Stimulated activated CD8-positive, alpha-beta memory T cell treated with anti-CD3 and anti-CD28 coated beads, Interleukin-7, amount 100 ng/mL, for 4 hours (primary cell): ENCODE measurements at places on chromosomes 7 and 10.

- peak; percentile 36 for DNase-seq
Measured at GRCh38 chr10:101889256-101890210, 45.9 kb upstream of the KCNIP2 start.

DNA sequence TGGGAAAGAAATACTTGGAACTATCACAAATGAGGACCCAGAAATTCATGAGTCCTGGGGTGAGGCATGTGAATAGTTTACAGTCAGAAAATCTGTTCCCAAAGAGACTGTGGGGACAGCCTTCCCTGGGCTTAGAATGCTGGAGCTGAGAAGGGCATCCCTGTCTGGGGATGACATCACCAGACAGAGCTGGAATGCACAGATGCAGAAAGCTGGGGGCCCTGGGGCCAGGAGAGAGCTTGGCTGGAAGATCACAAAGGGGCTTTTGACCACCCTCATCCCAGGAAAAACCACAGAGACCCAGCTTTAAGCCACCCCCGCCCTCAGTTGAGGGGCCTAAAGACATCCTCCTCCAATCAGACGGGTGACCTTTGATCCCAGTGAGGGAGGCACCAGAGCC is 264.5 kb downstream of the PLXNA4 start:
- no peak for DNase-seq

- no peak for DNase-seq
Measured at GRCh38 chr7:33965183-33965744, 59.9 kb downstream of the BMPER start.

DNA sequence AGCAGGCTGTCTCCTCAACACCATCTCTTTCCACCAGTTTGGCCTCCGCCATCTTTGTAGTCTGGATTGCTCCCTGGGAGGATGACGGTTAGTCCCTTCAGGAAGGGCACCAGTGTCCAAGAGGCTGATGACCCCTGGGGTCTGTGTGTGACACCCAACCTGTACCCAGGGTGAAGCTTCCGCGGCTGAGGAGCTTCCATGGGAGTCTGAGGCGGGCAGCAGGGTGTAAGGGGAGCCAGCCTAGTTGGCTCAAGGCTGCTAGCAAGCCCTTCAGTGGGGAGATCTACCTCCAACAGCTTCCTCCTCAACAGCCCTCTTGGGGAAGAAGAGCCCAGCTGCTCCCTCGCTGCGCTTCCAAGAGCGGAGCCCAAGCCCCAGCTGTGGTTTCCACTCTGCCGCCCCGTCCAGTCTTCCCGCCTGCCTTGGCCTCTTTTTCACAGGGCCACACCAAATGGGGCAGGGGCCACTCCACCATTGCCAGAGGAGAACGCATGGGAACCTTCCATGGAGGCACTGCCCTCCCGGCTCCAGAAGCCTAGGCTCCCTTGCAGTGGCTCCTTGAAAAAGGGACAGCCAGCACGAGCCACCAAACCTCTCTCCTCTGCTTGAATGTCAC is 57.4 kb downstream of the TMEM209 start:
- DNase-seq: no peak

DNA sequence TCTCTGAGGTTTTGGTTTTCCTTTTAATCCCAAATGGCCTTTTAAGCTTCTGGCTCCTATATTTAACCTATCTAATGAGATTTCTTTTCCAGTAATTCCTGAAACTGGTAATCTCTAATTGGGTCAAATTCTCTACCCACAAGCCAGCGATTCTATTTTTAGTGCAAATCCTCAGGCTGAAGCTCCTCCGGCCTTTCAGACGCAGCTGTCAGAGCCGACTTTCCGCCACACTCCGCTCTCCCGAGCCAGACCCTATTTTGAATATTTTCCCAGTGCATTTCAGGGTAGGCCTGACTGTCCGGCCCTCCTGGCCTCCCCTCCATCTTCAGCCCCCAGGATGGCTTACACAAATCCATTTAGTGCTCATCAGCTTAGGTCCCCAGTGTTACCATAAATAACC is 9.7 kb upstream of the ADCY1 start:
- no peak for DNase-seq

- DNase-seq: no peak
Measured at GRCh38 chr7:158450476-158451124, 137.0 kb downstream of the PTPRN2 start.

- no peak for DNase-seq
Measured at GRCh38 chr7:139159900-139160675, 50.6 kb upstream of the ZC3HAV1 start.

DNA sequence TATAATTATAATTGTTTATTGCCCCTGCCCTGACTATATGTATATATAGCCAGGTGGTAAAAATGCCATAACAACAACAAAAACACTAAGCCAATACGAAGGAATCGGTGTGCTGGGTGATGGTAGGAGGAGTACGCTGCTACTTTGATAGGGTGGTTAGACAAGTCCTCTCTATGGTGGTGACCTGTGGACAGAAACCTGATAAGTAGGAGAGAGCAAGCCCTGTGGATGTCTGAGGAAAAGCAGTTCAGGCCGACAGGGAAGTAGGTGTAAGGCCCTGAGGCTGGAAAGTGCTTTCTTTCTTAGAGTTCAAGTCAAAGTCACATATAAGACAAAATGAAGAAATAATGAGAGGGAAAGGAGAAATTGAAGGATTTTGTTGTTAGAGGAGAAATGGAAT is 823.8 kb upstream of the CELF2 start:
- no peak for DNase-seq

GRCh38 chr10:94673614-94674321 is 9.8 kb upstream of the CYP2C18 start:
- DNase-seq: no peak

DNA sequence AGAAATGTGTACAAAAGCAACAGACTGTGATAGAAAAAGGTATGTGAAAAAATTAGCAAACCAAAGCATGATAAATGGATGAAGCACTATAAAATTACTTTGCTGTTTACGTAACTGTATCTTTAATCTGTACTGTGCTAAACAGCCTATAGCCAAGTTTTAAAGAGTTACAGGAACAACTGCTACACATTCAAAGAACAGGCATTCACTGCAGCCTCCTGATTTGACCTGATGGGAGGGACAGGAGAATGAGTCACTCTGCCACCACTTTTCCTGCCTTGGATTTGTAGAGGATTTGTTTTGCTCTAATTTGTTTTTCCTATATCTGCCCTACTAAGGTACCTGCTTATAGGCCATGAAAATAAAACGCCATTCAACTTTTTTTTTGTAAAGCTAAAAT is 116.1 kb downstream of the FANK1 start:
- DNase-seq: no peak

DNA sequence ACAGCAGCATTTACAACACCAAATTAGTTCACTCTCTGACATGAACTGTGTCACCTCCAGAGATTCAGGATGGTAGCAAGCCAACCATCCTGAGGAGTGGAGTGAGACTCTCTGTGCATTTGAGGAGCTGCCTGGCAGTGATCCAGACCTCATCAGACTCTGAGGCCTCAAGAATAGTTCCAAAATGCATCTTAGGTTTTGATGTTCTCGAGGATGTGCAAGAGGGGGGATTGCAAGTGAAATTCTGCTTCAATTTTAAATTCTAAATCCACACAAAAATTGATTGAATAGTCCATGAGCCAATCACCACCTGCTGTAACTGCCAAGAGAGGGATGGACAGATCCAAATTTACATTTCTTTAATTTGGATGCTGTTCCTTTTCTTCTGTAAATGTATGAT is 49.7 kb downstream of the SLK start:
- DNase-seq: no peak

- DNase-seq: no peak
Measured at GRCh38 chr7:16668049-16668858, 22.3 kb downstream of the BZW2 start.

DNA sequence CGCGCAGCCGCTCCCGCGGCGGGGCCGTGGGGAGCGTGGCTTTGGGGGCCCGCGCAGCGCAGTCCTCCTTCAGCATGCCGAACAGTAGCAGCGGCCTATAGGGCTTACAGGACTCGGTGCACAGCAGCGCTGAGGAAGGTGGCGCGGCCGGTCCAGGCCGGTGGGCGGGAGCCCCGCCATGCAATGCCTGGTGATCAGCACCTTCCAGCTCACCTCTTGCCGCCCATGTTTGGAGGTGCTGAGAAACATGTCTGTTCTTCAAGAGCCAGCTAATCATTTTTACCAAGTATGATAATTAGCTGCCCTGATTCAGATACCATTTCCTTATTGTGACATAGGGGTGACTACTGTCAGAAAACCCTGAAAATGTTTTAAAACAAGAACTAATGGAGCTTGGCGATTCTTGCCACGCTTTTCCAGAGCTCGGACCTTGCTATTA is 33.5 kb upstream of the SFTPD start:
- DNase-seq: no peak

DNA sequence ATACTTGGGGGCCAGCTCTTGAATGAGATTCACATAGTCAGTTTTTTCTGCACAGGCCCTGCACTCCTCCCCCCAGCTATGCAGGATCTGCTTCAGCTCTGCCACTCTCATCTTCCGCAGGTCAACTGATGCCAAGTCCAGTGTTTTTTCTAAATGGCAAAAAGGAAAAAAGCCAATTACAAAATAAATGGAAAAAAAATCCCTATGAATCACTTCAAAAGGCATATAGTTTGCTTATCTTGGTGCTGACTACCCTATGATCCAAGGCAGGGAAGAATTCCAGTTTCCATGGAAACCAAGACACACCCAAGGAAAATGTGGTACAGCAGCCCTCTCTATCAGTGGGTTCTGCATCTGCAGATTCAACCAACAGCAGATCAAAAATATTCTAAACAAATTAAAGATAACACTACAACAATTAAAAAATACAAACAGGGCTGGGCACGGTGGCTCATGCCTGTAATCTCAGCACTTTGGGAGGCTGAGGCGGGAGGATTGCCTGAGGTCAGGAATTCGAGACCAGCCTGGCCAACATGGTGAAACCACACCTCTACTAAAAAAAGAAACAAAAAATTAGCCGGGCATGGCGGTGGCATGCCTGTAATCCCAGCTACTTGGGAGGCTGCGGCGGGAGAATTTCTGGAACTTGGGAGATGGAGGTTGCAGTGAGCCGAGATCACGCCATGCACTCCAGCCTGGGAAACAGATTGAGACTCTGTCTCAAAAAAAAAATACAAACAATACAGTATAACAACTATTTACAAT is 17.6 kb downstream of the CDNF start:
- DNase-seq: no peak

DNA sequence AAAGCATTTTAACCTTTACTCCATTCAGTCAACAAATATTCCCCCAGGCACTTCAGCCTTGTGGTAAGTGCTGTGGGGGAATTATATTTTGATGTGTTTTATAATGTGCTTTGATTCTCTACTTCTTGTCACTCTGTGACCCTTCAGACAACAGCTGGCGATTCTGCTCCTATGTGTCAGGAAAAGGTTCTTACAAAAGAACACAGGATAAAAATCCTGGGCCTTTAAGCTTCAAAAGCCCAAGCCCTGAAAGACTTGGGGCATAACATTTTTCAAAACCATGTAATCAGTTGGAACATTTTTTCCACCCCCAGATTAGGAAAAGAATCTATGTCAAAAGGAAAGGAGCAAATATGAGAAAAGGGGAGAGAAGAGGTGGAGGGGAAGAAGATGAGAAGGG is 37.8 kb upstream of the LRRC17 start:
- no peak for DNase-seq

GRCh38 chr10:131786756-131787605 is 113.8 kb upstream of the PPP2R2D start:
- DNase-seq: no peak

DNA sequence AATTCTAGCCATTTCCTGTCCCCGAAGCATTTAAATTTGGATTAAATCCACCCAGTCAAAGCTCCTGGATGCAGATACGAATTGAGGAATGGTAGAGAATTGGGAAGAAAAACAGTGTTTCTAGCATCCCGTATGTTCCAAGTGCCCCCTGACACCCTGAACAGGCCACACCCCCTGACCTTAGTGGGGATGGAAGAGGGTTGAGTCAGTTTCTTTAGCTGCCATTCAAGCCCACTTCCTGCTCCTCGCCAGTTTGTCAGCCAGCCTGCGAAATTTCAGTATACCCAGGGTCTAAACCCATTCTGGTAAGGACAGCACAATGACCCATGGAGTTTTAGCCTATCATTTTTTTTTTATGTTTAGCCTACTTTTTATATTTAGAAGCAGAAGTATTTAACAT is 101.1 kb downstream of the PKD1L1 start:
- no peak for DNase-seq

- DNase-seq: no peak
Measured at GRCh38 chr10:33238643-33239042, 95.8 kb downstream of the NRP1 start.

- no peak for DNase-seq
Measured at GRCh38 chr7:151416941-151417315, 7.1 kb upstream of the WDR86 start.

DNA sequence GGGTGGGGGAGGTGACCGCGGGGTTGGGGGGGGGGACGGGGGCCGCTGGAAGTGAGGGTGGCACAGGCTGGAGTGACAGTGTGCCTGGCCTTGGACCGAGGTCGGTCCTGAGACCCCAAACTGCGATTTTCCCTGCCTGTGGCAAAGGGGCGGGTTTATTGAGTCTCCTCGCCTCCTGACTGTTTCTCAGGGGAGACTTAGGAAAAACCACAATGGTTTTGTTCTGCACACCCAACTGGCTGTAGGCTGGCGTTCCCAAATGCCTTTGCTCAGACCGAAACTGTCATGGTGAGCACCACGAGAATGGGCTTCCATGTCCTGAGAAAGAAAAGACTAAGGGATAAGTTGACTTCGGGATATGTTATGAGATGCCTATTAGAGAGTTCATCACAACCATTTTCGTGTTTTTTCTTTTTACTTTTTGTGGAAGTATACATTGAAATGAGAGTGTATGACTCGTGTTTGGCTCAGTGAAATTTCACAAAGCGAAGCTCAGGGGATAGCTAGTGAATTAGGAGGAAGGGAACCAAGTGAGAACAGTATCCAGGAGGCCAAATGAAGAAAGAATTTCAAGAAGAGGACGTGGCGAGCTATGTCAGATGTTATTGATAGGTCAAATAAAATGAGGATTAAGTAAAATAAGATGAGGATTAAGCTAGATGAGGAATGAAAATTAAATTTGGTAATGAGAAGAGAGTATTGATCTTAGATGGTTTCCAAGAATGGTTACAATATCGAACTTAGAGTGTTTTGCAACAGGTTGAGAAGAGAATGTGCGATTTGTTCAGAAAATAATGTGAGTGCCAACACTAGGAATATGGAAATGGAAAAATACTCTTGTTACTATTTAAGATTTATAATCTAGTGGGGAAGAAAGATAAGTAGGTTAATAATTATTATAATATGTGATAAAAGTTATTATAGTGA is 918 bp downstream of the NET1 start:
- DNase-seq: no peak

DNA sequence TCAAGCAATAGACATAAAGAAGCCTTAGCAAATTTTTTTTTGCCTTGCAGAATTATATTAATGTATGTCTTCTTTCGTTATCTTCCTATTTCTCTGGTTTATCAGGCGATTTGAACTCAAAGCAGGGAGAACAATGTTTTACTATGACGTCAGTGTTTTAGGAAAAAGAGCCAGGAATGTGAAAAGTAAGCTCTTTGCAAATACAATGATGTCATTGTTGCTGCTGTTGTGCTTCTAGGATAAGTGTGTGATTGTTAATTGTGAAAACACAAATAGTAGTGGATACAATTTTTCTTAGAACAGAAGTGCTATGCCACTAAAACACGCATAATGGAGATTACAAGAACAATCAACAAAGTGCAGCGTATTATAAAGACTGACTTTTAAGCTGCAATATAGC is 9.5 kb upstream of the AUTS2 start:
- no peak for DNase-seq
